Stimulated activated effector memory CD8-positive, alpha-beta T cell treated with anti-CD3 and anti-CD28 coated beads, Interleukin-12 subunit alpha, Interleukin-12 subunit beta, amount 100 ng/mL, for 72 hours (primary cell): ENCODE measurements at places on chromosomes 2 and 18.

DNA sequence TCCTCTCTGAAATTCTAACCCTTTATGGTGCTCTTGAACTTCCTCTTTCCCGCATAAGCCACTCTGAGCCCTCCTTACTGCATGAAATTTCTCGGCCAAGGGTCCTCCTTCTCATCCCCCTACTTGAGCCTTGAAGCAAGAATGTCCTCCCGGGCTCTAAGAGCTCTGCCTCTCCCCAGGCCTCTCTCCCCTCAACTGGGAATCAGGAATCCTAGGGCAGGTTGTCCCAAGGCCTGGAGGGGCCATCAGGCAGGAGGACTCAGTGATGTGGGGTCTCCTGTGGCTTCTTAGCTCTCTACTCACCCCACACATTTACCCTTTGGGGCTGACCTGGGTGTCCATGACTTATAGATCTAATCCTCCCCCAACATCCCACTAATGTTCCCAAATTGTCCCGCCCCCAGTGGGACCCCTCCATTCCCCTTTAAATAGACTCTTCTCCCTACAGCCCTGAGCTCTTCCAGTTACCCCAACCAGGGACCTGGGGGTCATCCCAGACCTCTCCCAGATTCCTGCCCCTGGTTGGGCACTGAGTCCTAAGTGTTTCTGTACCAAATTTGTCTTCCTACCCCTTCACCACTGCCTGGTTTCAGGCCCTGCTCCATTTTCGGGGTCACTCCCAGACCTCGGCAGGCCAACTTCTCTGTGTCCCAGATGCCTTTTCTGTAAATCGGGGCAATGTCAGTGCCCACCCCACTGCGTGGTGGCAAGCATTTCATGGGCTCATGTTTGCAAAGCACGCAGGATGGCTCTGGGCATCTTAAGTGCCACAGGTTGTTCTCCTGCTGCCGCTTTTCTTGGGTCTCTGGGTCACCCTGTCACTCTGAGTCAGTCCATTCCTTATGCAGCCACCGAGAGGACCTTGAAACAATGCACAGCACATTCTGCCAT lies 171.2 kb downstream of the ASB1 start:
- no peak for DNase-seq

DNA sequence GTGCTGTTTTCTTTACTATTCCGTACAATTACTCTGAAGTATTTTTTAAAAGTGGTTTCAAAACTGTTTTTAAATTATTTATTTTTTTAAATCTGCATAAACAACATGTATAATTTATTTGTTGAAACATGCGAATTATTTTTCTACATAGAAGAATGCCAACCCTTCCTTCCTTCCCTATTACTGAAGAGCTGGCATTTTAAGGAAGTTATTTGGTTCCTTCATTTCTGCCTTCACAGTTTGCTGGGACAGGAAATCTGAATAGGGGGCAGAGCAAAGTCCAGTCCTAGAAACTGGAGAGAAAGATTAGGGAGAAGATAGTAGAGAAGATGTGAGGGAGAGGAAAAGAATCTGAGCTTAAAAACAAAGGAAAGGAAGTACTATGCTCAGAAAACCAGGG lies 146.7 kb upstream of the ACVR2A start:
- no peak for DNase-seq

GRCh38 chr2:151816843-151817242 lies 11.4 kb downstream of the ARL5A start:
- DNase-seq: no peak

DNA sequence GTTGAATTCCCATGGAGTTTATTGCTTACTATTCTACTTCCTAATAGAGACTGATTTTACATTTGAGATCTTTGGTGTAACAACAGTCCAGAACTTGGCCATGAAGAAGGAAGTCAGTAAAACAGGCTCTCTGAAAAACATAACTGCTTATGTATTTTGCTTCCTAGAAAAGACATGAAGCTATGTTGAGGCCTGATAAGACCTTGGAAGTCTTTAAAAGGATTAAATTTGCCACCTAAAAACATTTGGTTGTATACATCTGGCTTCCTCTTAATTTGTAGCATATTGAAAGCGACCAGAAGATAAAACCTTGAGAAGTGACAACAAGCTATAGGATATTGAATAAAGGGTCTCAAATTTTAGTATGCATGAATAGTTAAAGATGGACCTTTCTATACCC lies 36.4 kb downstream of the PTRHD1 start:
- no peak for DNase-seq

DNA sequence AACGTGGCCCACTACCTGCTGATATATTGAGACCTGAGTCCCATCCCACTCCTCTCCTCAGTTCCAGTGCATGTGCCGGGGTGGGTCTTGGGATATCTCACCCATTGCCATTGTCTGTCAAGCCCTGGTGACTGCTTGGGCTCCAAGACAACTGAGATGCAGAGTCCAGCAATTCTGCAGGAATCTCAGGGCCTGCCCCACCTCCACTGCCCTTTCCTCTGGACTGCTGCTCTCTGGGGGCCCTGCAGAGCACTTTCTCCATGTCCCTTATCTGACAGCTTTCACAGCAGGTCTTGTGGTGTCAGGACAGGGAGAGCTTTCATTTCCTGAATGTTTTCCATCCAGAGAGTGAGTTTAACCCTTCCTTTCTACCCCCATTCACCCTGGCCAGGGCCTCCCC lies 152.9 kb downstream of the ARL4C start:
- DNase-seq: no peak

- DNase-seq: no peak
Observed at GRCh38 chr18:34511435-34511834, 198.7 kb upstream of the DTNA start.

DNA sequence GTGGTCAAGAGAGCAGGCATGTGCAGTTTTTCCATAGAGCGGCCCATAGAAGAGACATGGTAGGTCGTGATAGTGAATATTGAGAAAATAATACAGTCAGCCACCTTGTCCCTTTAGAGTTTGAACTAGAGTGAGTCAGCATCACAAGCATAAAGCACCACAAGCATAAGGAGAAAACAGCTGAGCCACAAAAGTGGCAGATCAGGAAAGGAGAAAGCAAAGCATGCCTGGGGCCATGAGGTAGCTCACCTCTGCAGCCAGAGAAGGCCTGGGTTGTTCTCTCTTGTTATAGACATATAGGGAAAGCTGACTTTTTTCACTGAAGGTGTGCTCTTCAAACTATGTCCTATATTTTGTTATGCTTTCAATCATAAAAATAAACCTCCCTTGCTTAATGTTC lies 879.0 kb downstream of the DSC3 start:
- DNase-seq: no peak

DNA sequence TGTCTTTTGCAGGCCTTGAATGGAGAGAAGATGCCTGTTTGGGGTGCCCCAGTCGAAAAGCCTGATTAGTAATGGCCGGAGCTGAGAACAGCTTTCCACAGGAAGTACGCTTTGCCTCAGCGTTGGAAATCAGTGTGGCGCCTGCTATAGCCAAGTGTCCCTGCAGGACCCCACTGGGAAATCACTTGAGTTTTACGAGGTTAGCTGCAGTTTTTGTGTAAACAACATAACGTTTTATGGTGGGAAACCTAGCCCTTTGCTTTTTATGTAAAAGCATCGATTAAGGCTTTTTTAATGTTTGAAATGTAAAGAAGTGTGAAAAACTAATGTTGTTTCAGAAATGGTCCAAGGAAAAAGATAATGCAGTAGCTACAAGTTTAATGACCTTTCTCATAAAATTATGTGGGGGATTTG lies 234.2 kb downstream of the TTC32 start:
- DNase-seq: no peak

DNA sequence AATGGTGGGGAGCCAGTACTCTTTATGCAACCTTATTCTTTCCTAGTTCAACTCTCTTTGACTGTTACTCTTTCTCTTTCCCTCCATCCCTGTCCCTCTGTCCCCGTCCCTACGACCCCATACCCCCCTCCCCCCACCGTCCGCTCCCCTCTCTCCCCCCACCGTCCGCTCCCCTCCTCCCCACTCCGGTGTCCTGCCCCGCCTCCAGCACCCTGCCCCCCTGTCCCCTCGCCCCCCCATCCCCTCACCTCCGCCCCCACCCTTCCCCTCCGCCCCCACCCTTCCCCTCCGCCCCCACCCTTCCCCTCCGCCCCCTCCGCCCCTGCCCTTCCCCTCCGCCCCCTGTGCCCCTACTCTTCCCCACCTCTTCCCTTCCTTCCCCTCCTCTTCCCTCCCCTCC lies 128.4 kb downstream of the LPIN1 start:
- DNase-seq: no peak

- no peak for DNase-seq
Observed at GRCh38 chr2:32852856-32853255, 93.9 kb upstream of the LTBP1 start.

- no peak for DNase-seq
Observed at GRCh38 chr2:206856513-206856912, 82.8 kb upstream of the CPO start.

GRCh38 chr2:36376992-36377738 lies 21.6 kb downstream of the CRIM1 start:
- no peak for DNase-seq

- no peak for DNase-seq
Observed at GRCh38 chr2:209636076-209636475, 135.6 kb upstream of the UNC80 start.

DNA sequence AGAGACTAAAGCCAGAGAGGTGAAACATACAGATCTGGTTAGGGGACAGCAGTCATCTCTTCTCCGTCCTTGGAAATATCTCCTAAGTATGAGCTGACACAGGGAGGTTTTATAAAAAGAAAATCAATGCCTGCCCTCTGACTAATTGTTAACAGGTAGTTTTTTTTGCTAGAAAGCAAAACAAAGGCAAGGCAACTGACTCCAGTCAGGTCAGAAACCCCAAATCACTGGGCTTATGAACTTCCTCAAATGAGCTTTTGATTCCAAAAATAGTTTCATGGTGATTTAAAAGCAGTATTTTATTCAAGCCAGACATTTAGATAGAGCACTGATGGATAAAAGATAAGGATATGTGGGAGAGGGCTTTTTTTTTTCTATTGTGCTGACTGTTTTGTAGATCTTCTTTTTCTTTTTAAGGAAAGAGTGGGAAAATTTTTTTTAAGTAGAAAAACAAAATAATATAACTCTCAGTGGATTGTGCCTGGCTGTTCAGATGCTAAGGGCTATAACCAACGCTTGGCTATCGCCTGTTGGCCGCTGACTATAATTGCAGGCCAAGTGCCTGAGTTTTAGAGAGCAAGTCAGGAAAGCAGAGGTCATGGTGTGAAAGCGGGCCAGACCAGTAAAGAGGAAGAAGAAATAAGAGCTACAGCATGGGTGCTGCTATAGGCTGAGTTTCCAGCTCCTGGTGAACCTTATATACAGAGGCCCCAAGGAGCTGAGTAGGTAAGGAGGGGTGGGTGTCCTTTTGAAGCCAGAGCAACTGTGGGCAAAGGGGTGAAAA lies 44.9 kb downstream of the MRPL35 start:
- no peak for DNase-seq

DNA sequence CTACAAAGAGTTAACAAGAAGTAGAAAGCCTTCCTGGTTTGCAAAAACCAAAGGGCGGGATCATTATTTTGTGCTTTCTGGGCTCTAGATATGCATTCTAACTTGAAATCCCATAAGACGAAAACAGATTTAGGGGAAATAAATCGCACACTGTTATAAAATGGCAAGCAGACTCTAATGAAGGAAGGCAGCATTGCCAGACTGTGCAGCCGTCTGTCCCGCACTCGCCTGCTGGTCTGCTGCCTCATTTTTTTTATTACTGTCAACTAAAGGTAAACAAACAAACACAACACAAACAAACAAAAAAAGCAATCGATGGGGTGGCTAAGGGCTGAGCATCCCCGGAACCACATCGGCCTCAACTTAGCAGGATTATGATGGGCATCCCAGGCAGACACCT lies 24.4 kb downstream of the ZNF521 start:
- no peak for DNase-seq

DNA sequence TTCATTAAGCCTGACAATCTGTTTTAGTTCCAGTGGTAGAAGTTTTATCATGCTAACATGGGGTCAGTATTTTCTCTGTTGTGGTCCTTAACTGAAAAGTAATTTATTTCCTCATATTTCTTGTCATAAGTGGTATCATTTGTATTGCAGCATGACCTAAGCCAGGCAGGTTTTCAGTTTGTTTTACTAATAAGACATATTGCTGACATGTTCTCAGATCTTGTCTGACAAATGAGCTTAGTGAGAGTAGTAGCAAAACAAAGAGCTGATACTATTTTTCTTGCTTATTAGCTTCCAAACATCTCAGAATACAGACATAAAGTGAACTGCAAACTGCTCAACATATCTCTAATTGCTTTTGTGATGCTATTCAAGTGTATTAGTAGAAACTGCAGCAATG lies 293.6 kb downstream of the DSEL start:
- no peak for DNase-seq

- no peak for DNase-seq
Observed at GRCh38 chr2:144812288-144812687, 292.4 kb upstream of the ZEB2 start.

DNA sequence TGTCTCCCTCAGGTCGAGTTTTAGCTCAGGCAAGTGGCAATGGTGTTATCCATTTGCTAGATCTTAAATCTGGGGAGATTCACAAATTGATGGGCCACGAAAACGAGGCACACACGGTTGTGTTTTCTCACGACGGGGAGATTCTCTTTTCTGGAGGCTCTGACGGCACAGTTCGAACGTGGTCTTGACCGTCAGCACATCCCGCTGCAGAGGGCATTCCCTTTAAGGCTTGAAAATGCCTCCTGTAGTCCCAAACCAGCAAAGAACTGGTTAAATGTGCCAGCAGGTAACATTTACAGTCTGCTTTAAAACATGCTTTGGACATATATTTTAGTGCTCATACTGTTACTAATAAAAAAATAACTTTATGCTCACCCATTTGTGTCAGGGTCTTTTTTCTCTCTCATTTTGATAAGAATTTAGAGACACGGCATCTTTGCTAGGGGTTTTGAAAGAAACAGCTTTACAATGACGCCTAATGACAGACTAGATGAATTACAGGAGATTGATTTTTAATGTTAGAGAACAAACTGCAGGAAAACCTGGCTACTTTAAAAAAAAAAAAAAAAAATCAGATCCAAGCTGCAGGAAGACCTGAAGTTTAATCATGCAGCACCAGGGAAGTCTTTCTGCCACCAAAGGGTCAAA lies 602 bp upstream of the VWC2L start:
- DNase-seq: no peak

GRCh38 chr18:32974421-32975162 lies 201.8 kb upstream of the KLHL14 start:
- no peak for DNase-seq

- DNase-seq: no peak
Observed at GRCh38 chr2:28620801-28621171, 124.9 kb downstream of the PLB1 start.

DNA sequence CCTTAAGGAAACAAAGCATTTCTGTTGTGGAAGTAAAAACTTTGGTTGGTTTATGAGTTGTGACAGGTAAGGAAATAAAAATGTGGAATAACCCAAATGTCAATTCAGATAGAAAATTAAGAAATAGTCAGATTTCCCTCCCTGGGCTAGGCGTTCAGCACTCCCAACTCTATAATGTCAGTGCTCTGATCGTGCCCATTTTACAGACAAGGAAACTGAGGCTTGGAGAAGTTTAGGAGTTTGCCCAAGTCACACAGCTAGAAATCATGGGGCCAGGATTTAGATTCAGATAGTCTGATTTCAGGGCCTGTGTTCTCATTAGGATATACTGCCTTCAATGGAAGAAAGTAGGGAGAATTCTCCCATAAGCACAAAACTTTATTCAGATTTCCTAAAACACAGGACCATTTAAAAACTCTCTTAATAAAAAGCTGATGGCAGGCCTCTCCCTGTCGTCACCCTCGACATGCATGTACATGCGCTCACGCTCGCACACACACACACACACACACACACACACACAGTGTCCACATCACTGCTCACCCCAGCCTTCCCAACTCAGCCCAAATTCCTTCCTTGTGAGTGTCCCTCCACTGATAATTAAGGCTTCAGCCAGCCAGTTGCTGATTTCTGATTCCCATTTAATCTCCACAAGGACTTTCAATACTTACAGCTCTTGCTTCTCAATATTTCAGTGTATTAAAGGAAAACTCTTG lies 49.1 kb upstream of the SLC14A2 start:
- no peak for DNase-seq
